ENCODE measurements at places on chromosomes 2 and 18. TPM values are rescaled to one million over a fixed set of nuclear protein-coding genes. Genes with fewer than 3 reads are reported as not detected.

Gene PLB1
- 1.8 TPM for total RNA-seq

Gene LOXHD1
- not detected for total RNA-seq

Gene CBLN2
- total RNA-seq: not detected

DNA sequence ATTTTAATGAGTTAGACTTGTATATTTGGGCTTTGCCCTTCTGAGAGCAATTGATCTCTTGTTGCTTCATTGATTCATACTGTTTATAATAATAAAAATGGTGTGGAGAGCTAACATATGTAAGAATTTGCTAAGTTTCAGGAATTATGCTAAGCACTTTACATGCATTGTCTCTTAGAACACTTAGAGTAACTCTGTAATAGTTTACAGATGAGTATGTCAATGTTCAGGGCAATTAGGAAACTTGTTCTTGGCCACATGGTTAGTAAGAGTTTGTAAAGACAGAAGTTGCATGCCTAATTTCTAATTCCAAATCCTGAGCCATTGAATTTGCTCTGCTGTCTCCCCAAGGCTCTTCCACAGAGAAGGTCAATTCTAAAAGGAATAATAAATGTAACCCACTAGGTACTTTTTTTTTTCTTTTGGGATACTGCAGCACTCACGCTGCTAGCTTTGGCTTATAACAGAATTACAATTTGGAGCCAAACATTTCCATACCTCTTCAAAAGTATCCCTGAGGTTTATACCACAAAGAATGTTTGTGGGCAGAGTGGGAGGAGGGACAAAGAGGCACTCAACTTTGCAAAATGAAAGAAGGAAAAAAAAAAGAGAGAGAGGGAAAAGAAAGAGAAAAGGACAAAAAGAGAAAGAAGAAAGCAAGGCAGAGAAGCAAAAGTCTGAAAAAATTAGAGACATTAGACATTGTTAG is 232.4 kb downstream of the CALCRL start:
- no peaks in the 10 kb centered on the region for H3K36me3 ChIP-seq
- H3K27ac ChIP-seq: no peak overlapping the region
- H3K4me1 ChIP-seq: no peaks in the 10 kb centered on the region
- no peak for DNase-seq
- no peak overlapping the region for H3K4me3 ChIP-seq

GRCh38 chr2:30147196-30147714 is 448 bp downstream of the YPEL5 start:
- peaks cover 34% of the 10 kb centered on the region for H3K4me1 ChIP-seq
- no peak for DNase-seq
- H3K27me3 ChIP-seq: no peaks in the 10 kb centered on the region
- H3K4me3 ChIP-seq: peak overlapping the region; percentile 71

- no peak for DNase-seq
- H3K27me3 ChIP-seq: peaks cover 2% of the 10 kb centered on the region
- no peak overlapping the region for H3K27ac ChIP-seq
- H3K4me1 ChIP-seq: no peaks in the 10 kb centered on the region
- no peak overlapping the region for H3K4me3 ChIP-seq
Observed at GRCh38 chr2:189127756-189128155, 51.8 kb downstream of the COL5A2 start.

DNA sequence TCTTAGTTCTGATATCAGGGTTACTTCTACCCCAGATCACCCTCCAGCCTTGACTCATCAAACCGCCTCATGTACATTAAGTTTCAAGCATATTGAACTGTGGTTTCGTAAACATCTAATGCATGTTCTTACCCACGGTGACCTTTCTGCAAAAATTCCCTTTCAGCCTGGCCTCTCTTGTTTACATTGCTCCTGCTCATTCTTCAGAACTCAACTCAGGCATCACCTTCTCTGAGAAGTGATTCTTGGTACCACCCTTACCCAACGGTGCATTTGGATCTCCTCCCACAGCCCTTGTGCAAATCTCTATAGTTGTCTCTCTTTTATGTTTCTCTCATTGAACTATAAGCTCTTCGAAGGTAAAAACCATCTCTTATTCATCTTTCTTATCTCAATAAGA is 503.1 kb upstream of the PKDCC start:
- DNase-seq: no peak
- no peaks in the 10 kb centered on the region for H3K4me1 ChIP-seq
- H3K36me3 ChIP-seq: no peaks in the 10 kb centered on the region
- H3K27me3 ChIP-seq: no peaks in the 10 kb centered on the region
- H3K27ac ChIP-seq: no peak overlapping the region

DNA sequence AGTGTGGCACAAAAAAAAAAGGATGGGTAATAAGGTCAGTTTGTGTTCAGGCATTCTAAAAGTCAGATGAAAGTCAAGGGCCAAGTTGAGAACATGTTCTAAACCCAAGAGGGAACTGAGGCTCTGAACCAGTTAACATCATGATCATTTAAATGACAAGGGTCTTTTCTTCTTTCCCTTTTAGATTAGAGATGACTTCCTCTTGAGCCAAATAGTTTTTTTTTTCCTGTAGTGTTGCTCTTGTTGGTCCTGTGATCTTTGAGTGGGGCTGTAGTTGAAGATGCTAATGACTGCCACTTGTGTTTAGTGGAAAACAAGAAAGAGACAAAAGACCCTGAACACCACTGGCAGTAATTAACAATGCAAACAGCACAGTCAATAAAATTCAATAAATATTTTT is 482.7 kb upstream of the SYT4 start:
- H3K27ac ChIP-seq: no peak overlapping the region
- H3K4me1 ChIP-seq: no peaks in the 10 kb centered on the region
- no peak overlapping the region for H3K4me3 ChIP-seq

DNA sequence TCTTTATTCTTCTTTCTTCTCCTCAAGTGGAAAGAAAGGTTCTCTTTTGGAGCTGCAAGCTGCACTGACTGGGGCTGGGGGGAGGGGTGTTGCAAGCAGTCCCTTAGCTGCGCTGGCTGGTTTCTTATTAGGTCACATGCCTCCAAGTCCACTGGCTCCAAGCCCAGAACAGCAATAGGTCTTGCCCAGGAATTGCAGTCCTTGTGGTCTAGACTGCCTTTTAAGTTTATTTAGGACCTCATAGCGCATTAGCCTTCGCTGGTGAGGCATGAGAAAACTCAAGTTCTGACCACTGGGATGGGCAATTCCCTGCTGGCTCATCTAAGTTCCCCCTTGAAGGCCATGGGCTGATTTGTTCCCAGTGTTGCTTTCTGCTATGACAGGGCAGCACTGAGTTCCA is 138.6 kb upstream of the SCN7A start:
- H3K36me3 ChIP-seq: no peaks in the 10 kb centered on the region
- no peak overlapping the region for H3K27ac ChIP-seq
- H3K4me3 ChIP-seq: no peak overlapping the region
- no peaks in the 10 kb centered on the region for H3K27me3 ChIP-seq
- no peak for DNase-seq

DNA sequence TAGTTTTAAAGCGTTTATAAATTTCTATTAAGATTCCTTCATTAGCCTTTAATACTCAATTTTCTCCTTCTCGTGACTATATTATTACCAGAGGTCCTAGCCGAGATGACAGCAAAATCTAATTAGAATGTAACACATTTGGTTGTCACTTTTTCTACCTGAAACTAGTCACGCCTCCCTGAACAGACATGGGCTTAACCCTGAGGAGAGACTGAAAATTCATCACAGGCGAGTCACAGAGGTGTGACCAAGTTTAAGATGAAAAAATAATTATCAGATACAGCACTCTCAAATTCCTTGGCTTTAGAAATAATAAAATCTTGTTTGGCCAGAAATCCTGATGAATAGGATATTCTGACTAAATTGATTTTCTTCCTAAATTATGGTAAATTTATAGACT is 834.4 kb upstream of the SLC39A10 start:
- no peak for DNase-seq
- H3K4me3 ChIP-seq: no peak overlapping the region
- no peaks in the 10 kb centered on the region for H3K27me3 ChIP-seq
- H3K4me1 ChIP-seq: no peaks in the 10 kb centered on the region
- no peaks in the 10 kb centered on the region for H3K36me3 ChIP-seq

- peak; percentile 52 for DNase-seq
- no peak overlapping the region for H3K4me3 ChIP-seq
- no peaks in the 10 kb centered on the region for H3K36me3 ChIP-seq
- peaks cover 5% of the 10 kb centered on the region for H3K4me1 ChIP-seq
- H3K27ac ChIP-seq: no peak overlapping the region
Observed at GRCh38 chr2:11681722-11682589, 12.0 kb upstream of the NTSR2 start.

- peaks cover 29% of the 10 kb centered on the region for H3K4me1 ChIP-seq
- H3K4me3 ChIP-seq: peak overlapping the region; percentile 71
- no peak overlapping the region for H3K27ac ChIP-seq
- peaks cover 62% of the 10 kb centered on the region for H3K27me3 ChIP-seq
Observed at GRCh38 chr2:10080536-10081304, 509 bp upstream of the CYS1 start.

- H3K27ac ChIP-seq: no peak overlapping the region
- no peak for DNase-seq
- no peaks in the 10 kb centered on the region for H3K36me3 ChIP-seq
Observed at GRCh38 chr2:138964418-138964817, 184.2 kb upstream of the NXPH2 start.

GRCh38 chr2:227453810-227454209 is 18.1 kb upstream of the AGFG1 start:
- H3K27ac ChIP-seq: no peak overlapping the region
- H3K4me3 ChIP-seq: no peak overlapping the region
- DNase-seq: no peak
- peaks cover 18% of the 10 kb centered on the region for H3K4me1 ChIP-seq
- no peaks in the 10 kb centered on the region for H3K27me3 ChIP-seq

DNA sequence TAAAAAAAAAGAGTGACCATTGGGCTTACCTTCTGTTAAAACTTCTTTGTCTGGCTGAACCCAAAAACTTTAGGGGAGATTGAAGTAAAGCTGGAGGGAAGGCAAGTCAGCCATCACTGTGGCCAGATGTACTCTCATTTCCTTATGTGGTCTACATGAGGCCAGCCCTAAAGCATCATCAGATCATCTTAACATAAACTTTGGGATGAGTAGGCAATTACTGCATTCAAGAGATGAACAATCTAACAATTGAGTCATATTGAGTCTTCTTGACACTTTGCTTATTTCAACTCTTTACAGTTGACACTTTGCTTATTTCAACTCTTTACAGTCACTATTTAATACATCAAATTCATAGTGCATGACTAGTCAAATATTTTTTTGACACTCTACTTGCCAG is 155.6 kb downstream of the QPCT start:
- no peaks in the 10 kb centered on the region for H3K4me1 ChIP-seq
- H3K27ac ChIP-seq: no peak overlapping the region
- H3K36me3 ChIP-seq: no peaks in the 10 kb centered on the region
- H3K27me3 ChIP-seq: peaks cover 25% of the 10 kb centered on the region

DNA sequence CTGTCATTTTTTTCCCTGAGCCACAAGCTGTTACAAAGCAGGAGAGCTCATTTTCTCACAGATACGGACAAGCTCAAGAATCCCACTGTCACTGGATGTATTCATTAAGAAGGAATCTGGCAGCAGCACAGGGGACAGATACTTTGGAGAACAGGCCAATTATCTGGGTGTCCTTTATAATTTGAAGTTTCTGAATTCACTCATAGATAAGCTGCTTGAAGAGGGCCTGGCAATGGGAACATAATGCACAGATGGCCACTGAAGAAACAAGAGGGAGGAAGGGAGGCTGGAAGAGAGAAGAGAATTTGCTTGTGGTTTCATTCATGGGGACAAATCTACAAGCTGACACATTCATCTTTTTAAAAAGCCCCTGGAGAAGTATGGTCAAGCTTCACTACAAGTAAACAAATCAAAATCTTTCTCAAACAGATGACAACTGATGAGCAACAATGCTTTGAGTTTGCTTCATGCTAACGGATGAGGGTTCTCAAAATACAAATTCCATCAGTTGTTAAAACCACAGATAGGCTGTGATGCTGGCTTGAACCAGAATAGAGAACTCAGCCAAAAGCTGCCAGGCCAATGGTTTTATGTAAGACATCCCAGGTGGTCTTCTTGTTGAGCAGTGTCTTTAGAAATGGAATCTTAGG is 11.9 kb downstream of the BCL2 start:
- H3K27ac ChIP-seq: no peak overlapping the region
- peaks cover 64% of the 10 kb centered on the region for H3K36me3 ChIP-seq
- H3K4me1 ChIP-seq: peaks cover 76% of the 10 kb centered on the region
- H3K27me3 ChIP-seq: no peaks in the 10 kb centered on the region
- H3K4me3 ChIP-seq: no peak overlapping the region

GRCh38 chr2:207251573-207252192 is 85.9 kb upstream of the KLF7 start:
- H3K36me3 ChIP-seq: peaks cover 3% of the 10 kb centered on the region
- DNase-seq: peak; percentile 26
- peak overlapping the region; percentile 89 for H3K27ac ChIP-seq
- H3K4me3 ChIP-seq: peak overlapping the region; percentile 24
- no peaks in the 10 kb centered on the region for H3K27me3 ChIP-seq

DNA sequence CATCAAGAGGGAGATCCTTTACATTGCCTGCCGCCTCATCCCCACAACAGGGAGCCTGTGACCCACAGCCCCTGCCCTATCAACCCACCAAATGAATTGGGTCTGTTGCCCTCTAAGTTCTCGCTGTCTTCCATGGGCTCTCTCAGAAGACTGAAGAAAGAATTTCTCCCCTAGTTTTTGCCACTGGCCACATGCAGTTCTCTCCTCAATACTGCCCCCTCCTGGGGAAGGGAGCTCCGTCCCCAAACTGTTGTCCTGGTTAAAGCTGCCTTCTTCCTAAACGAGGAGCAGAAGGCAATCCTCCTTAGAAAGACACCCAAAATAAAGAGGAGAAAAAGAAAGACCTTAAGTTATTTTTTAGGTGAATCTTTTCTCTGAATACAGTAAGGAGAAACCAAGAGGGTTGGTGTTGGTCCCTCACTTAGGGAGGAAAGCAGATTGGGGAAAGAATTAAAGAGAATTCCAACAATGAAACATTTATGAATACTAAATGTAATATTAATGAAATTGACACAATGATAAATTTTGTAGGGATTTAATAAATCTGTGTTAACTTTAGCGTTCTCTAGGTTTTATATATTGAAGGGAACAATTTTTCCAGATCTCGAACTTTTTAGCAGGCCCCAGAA is 31.1 kb upstream of the SATB2 start:
- H3K27me3 ChIP-seq: peaks cover 6% of the 10 kb centered on the region
- H3K36me3 ChIP-seq: no peaks in the 10 kb centered on the region
- no peaks in the 10 kb centered on the region for H3K4me1 ChIP-seq
- DNase-seq: no peak
- no peak overlapping the region for H3K4me3 ChIP-seq

DNA sequence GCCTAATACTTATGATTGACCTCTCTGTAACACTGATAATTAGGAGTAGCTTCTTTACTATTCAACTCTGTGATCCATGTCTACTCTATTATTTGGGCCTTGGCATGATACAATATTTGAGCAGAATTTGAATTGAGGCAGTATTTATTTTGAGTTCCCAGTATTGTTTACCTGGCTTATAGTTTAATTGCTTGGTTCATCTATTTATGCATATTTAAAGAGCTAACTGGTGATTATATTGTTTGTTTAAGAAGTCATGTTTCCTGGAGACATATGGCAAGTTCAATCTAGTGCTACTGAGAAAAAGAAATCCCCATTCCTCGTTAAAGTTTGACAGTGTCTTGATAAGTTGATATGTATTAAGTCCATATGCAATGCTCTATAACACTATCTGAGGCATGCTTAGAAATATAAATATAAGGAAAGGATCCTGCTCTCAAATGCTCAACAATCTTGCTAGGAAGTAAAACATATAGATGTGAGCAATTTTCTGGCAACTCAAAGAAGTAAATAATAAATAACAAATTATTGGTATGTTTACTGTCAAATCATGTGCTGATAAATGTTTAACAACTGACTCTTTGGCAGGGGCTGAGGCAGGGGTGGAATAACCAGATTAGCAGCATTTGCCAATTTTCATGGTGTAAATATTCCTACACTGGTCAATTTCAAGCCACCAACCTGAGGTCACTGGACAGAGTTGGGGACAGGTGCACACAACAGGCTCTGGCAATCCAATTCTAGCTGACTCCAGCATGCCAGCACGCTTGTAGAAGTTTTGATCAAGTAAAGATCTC is 430.2 kb upstream of the PIK3C3 start:
- H3K27me3 ChIP-seq: no peaks in the 10 kb centered on the region
- H3K4me3 ChIP-seq: no peak overlapping the region
- no peaks in the 10 kb centered on the region for H3K4me1 ChIP-seq
- no peak overlapping the region for H3K27ac ChIP-seq
- DNase-seq: no peak

Measured in activated T-helper 2 cell treated with anti-CD3 and anti-CD28 coated beads, Interferon-gamma antibody, Interleukin-2, Interleukin-4, amounts not matched to agents 10 μg/mL and 5 μg/mL and 100 μg/mL, durations not matched to agents 14 hours and 24 hours and 36 hours (primary cell).